Activated naive CD8-positive, alpha-beta T cell treated with anti-CD3 and anti-CD28 coated beads, Interleukin-2, amount 10 ng/mL, durations not matched to agents 7 days and 5 days (primary cell): ENCODE measurements at places on chromosomes 3 and 15. TPM values are rescaled to one million over a fixed set of nuclear protein-coding genes. Genes with fewer than 3 reads are reported as not detected.

MYLK gene
- total RNA-seq = 0.11 TPM

PLAAT1 gene
- not detected for total RNA-seq

TEX55 gene
- total RNA-seq = not detected

ZNF385D gene
- not detected for total RNA-seq

SLC27A2 gene
- total RNA-seq = 9.6 TPM

FEZF2 gene
- not detected for total RNA-seq

DNA sequence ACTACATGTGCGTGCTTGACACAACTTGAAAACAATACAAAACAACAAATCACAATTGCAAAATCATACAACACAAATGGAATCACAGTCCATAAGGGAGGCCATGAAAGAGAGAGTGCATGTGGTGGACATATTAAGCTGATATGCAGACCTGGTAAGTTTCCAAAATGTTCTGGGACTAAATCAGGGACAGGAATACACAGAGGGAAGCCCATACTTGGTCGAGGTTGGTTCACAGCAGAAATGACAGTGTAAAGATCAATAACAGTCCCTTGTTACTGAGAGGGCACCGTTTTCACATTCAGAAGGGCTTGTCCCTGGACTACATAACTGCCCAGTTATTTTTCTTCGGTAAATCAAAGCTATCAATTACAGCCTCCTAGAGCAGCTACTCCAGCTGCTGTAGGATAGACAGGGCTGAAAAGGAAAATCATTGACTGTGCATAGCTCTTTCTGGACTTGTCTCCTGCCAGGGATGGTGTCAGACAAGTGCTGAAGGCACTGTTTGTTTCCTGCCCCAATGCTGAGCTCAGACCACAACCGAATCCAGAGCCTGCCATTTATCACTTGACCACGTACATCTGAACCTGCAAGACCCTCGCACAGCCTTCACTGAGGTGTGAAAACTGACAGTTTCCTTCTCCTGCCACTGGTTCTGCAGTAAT lies 79.5 kb upstream of the KCNMB2 start:
- H3K36me3 ChIP-seq = no peaks in the 10 kb centered on the region
- no peak overlapping the region for H3K27ac ChIP-seq
- DNase-seq = no peak
- H3K4me3 ChIP-seq = no peak overlapping the region

DNA sequence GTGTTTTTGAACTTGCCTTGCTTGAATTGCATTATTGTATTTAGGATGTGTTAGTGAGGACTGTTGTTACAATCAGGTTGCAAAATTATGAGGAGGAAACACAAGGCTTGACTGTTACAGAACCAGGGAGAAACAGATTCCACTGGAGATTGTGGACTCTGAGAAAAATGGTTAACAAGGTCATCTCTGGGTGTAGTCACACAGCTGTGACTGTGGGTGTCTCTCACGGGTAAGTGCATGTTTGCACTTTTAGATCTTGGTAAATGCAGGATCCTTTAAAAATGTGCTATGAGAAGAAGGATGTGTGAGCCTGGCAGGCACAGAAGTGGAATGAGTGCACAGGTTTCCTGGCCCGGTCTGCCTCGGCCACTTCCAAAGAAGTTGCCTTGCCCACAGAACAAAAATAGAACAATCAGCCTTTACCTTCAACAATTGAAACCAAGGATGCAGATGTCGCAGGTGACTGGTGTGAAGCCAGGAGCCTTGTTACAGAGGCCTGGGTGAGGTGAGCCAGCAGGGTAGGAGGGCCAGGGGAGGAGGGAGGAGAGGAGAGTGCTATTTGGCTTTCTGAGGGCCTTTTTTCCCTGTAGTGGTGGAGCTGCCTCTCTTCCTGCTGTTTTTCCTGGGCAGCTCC lies 68.0 kb downstream of the ABHD5 start:
- DNase-seq = no peak
- H3K4me1 ChIP-seq = peaks cover 14% of the 10 kb centered on the region
- no peak overlapping the region for H3K27ac ChIP-seq
- H3K4me3 ChIP-seq = no peak overlapping the region

- H3K27ac ChIP-seq = peak overlapping the region; percentile 98
- H3K4me1 ChIP-seq = peaks cover 38% of the 10 kb centered on the region
- peak overlapping the region; percentile 90 for H3K4me3 ChIP-seq
- peak; percentile 60 for DNase-seq
These were observed 161.1 kb upstream of the TBL1XR1 start for GRCh38 chr3:177358091-177358976.

- no peak overlapping the region for H3K27ac ChIP-seq
- H3K36me3 ChIP-seq = no peaks in the 10 kb centered on the region
- H3K4me3 ChIP-seq = no peak overlapping the region
- H3K27me3 ChIP-seq = no peaks in the 10 kb centered on the region
- DNase-seq = no peak
These were observed 802.0 kb downstream of the TBL1XR1 start for GRCh38 chr3:176395240-176395639.

- H3K27me3 ChIP-seq = no peaks in the 10 kb centered on the region
- H3K36me3 ChIP-seq = no peaks in the 10 kb centered on the region
- H3K4me1 ChIP-seq = peaks cover 9% of the 10 kb centered on the region
- H3K4me3 ChIP-seq = no peak overlapping the region
These were observed 20.3 kb downstream of the FBLN2 start for GRCh38 chr3:13569201-13569600.

DNA sequence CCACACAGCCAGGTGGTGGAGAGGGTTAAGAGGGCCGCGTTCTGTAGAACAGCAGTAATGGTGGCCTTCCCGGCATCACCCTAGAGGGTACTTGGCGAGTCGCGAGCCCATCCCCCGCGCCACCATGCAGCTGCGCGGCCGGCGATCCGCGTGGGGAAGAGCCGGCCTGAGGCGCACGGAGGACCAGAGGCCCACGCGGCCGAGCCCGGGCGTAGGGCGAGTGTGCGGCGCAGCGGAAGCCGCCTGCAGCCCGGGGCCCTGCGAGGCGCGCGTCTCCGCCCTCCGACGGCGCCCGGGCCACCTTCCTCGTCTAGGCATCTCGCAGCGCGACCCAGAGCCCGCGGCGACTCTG lies 423 bp downstream of the TKT start:
- H3K36me3 ChIP-seq = peaks cover 10% of the 10 kb centered on the region
- peaks cover 12% of the 10 kb centered on the region for H3K27me3 ChIP-seq
- DNase-seq = peak; percentile 75
- peak overlapping the region; percentile 95 for H3K4me3 ChIP-seq
- peaks cover 32% of the 10 kb centered on the region for H3K4me1 ChIP-seq

- DNase-seq = no peak
- H3K36me3 ChIP-seq = no peaks in the 10 kb centered on the region
- H3K27ac ChIP-seq = no peak overlapping the region
- H3K4me3 ChIP-seq = no peak overlapping the region
These were observed 45.1 kb downstream of the RSL24D1 start for GRCh38 chr15:55151631-55152030.

GRCh38 chr15:49832511-49832910 lies 211.7 kb downstream of the DTWD1 start:
- no peak overlapping the region for H3K4me3 ChIP-seq
- DNase-seq = no peak
- H3K27me3 ChIP-seq = no peaks in the 10 kb centered on the region
- no peak overlapping the region for H3K27ac ChIP-seq
- H3K36me3 ChIP-seq = no peaks in the 10 kb centered on the region

- H3K27me3 ChIP-seq = no peaks in the 10 kb centered on the region
- no peak overlapping the region for H3K4me3 ChIP-seq
- no peaks in the 10 kb centered on the region for H3K36me3 ChIP-seq
These were observed 36.8 kb upstream of the TSPAN3 start for GRCh38 chr15:77107531-77108355.

- H3K36me3 ChIP-seq = no peaks in the 10 kb centered on the region
- H3K4me3 ChIP-seq = peak within 1 kb of the TSS; percentile 56
- DNase-seq = no peak
- H3K27me3 ChIP-seq = peaks cover 55% of the 10 kb centered on the region
- H3K4me1 ChIP-seq = peaks cover 3% of the 10 kb centered on the region
These were observed at the start of gene ACAN for GRCh38 chr15:88803241-88803919. Gene ACAN (plus strand): TSS chr15:88803436. CDS start chr15:88836207, 32,771 bp downstream.

GRCh38 chr3:66442254-66443117 lies 58.3 kb downstream of the LRIG1 start:
- no peak overlapping the region for H3K27ac ChIP-seq
- H3K4me3 ChIP-seq = no peak overlapping the region
- H3K36me3 ChIP-seq = peaks cover 2% of the 10 kb centered on the region
- no peaks in the 10 kb centered on the region for H3K27me3 ChIP-seq
- peaks cover 18% of the 10 kb centered on the region for H3K4me1 ChIP-seq

DNA sequence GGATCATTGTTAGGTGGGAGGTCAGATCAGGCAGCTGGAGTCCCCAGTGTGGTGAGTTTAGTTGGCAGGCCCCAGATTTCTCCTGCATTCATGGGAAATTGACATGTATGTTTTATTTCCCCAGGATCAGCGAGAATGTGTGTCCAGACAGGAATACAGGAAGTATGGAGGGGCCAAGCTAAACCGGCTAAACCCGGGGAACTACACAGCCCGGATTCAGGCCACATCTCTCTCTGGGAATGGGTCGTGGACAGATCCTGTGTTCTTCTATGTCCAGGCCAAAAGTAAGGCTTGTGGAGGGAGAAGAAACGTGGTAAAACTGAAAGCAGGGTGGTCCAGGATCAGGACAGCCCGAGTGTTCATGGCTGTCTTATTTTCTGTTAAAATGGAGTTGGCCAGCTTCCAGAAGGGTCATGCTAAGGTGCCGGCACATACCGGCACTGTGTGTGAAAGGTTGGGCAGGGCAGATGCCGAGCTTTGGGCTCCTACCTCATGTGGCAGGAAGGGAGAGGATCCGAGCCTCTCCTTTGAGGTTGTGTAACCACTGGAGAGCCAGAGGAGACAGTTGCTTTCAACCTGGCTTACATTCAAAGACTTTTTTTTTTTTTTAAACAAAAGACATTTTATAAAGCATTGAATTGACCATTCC lies 83.1 kb downstream of the PGPEP1L start:
- no peak overlapping the region for H3K4me3 ChIP-seq
- DNase-seq = no peak
- peaks cover 5% of the 10 kb centered on the region for H3K4me1 ChIP-seq
- H3K36me3 ChIP-seq = peaks cover 9% of the 10 kb centered on the region

GRCh38 chr3:164418414-164418813 lies 659.9 kb downstream of the SI start:
- no peak overlapping the region for H3K4me3 ChIP-seq
- no peaks in the 10 kb centered on the region for H3K36me3 ChIP-seq
- no peak for DNase-seq

- no peak for DNase-seq
- peak overlapping the region; percentile 72 for H3K27ac ChIP-seq
- H3K4me3 ChIP-seq = peak overlapping the region; percentile 69
- peaks cover 2% of the 10 kb centered on the region for H3K36me3 ChIP-seq
- H3K27me3 ChIP-seq = no peaks in the 10 kb centered on the region
These were observed 526.0 kb downstream of the FOXP1 start for GRCh38 chr3:71057526-71057894.

DNA sequence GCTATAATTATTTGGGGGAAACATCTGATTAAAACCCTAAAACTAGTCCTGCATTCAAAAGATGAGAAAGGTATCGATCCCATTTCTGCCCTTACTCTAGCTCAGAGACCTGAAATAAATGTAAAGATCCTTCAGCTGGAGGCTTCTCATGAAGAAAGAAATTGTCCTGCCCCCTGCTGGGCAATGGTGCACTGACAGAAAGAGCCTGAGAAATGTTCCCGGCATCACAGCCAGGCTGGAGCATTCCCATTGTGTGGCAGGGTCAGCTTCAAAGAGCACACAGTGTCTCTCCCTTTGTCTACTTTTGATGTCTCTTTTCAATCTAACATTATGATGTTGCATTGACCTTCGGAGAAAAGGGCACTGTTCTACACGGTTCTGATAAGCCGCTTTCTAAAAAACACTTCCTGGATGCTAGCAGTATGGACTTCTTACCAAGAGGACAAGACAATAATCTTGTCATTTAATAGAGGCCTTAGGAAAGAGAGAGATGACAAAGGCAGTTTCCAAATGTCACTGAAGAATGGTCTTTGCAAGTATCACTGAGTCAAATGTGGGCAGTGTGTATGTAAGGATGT lies 287.5 kb downstream of the MAGI1 start:
- H3K4me3 ChIP-seq = no peak overlapping the region
- no peaks in the 10 kb centered on the region for H3K27me3 ChIP-seq
- DNase-seq = no peak

- no peaks in the 10 kb centered on the region for H3K27me3 ChIP-seq
- peaks cover 18% of the 10 kb centered on the region for H3K36me3 ChIP-seq
These were observed 16.1 kb downstream of the ACAA1 start for GRCh38 chr3:38120693-38121450.
